ENCODE measurements at places on chromosomes 12 and 14. TPM values are rescaled to one million over a fixed set of nuclear protein-coding genes. Genes with fewer than 3 reads are reported as not detected.
A peak's percentile ranks its signal among the peaks of the same experiment; 100 is the strongest.

DNA sequence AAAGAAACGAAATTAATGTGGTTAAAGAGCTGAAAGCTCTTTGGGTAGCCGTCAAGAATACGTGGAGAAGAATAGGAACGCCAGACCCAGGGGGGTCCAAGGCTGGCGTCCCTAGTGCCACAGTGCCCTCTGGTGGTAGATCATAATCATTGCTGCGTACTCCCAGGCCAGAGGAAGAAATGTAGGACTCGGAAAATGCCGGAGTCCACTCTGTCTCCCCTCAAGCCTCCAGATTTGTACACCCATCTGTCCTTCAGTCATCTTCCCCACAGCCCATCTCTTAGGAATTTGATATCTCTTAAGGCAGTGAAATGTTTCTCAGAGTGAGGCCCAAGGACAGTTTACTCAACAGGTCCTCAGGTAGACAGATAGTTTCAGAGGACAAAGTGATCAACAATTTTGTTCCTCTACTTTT lies 25.4 kb upstream of the PLEKHG6 start:
- no peaks in the 10 kb centered on the region for H3K36me3 ChIP-seq
- no peak overlapping the region for H3K27ac ChIP-seq
- H3K4me1 ChIP-seq, result peaks cover 18% of the 10 kb centered on the region
- peak; percentile 76 for DNase-seq
- no peak overlapping the region for H3K4me3 ChIP-seq
- no peaks in the 10 kb centered on the region for H3K27me3 ChIP-seq

GRCh38 chr12:112869778-112870177 lies 37.0 kb upstream of the OAS1 start:
- H3K4me1 ChIP-seq, result no peaks in the 10 kb centered on the region
- no peak overlapping the region for H3K4me3 ChIP-seq
- no peak for DNase-seq
- no peaks in the 10 kb centered on the region for H3K27me3 ChIP-seq
- H3K36me3 ChIP-seq, result no peaks in the 10 kb centered on the region

DNA sequence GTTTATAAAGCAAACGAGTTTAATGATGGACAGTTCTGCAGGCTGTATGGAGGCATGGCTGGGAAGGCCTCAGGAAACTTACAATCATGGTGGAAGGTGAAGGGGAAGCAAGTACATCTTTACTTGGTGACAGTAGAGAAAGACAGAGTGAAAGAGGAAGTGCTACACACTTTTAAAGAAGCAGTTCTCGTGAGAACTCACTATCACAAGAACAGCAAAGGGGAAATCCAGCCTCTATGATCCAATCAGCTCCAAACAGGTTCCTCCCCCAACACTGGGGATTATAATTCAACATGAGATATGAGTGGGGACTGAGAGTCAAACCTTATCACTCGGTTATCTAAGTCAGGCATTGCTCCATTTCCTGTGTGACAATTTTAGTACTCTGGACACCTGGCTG lies 189.9 kb upstream of the CNTN1 start:
- H3K36me3 ChIP-seq, result no peaks in the 10 kb centered on the region
- no peaks in the 10 kb centered on the region for H3K27me3 ChIP-seq
- no peak overlapping the region for H3K4me3 ChIP-seq
- no peaks in the 10 kb centered on the region for H3K4me1 ChIP-seq
- H3K27ac ChIP-seq, result no peak overlapping the region

DNA sequence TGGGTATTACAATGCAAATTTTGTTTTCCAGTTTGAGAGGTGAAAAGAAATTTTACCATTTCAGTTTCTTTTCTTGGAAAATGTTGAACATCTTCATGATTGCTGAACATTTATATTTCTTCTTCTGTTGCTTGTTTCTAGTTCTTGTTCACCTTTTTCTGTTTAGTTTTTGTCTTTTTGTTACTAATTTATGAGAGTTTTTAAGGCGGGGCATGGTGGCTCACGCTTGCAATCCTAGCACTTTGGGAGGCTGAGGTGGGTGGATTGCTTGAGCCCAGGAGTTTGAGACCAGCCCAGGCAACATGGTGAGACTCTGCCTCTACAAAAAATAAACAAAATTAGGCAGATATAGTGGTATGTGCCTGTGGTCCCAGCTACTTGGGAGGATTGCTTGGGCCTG lies 10.7 kb downstream of the KIF5A start:
- no peak overlapping the region for H3K4me3 ChIP-seq
- no peaks in the 10 kb centered on the region for H3K4me1 ChIP-seq
- peaks cover 11% of the 10 kb centered on the region for H3K27me3 ChIP-seq
- H3K27ac ChIP-seq, result no peak overlapping the region

DNA sequence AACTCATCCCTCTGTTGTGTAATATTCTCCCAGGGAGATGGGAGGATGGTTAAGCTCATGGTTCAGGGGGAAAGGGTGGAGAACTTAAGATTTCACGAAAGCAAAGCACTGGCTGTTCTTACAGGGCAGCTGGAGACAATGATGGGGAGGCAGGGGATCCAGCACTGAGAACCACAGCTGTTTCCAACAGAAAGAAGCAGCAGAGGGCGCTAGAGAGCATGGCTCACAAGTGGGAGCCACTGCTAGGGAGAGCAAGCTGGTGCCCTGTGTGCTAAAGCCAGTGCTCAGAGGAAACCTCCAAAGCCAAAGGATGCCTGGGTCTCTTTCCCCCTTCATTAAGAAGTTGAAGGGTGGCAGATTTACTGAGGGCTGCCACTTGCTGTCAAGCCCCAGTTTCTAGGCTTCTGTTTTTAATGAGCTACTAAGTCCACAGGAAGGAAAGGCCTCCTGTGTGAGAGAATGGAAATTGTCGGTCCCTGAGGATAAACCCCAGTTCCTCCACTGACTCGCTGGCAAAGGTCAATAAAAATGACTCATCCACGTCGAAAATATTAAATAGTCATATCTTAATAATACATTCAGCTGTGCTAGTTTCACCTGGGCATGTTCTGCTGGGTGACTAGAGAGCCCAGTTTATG lies 199.7 kb downstream of the ANO2 start:
- H3K36me3 ChIP-seq, result no peaks in the 10 kb centered on the region
- H3K27ac ChIP-seq, result no peak overlapping the region
- peak; percentile 58 for DNase-seq
- H3K4me1 ChIP-seq, result no peaks in the 10 kb centered on the region
- H3K4me3 ChIP-seq, result no peak overlapping the region

GRCh38 chr12:111426344-111427185 lies 20.8 kb downstream of the SH2B3 start:
- H3K4me1 ChIP-seq, result peaks cover 14% of the 10 kb centered on the region
- H3K4me3 ChIP-seq, result no peak overlapping the region

DNA sequence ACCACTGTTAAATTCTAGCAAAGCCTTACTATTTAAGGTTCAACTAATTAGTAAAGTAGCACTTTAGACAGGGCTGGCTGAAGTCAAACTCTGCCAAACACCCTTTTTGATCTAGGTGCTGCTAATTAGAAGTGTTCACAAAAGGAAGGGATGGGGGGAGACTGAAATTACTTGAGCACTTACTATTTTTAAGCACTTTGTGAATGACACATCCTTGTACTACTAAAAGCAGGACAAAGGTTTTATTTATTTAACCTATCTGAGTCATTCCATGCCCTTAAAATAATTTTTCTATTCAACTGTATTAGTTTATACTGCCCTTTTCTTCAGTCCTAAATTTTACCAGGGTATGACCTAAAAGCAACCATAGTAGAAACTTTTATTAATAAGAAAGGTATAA lies 20.1 kb downstream of the MBIP start:
- H3K27ac ChIP-seq, result no peak overlapping the region
- H3K4me3 ChIP-seq, result no peak overlapping the region
- no peaks in the 10 kb centered on the region for H3K27me3 ChIP-seq
- H3K36me3 ChIP-seq, result peaks cover 19% of the 10 kb centered on the region

GRCh38 chr12:92059960-92060359 lies 85.7 kb downstream of the BTG1 start:
- no peaks in the 10 kb centered on the region for H3K36me3 ChIP-seq
- H3K27me3 ChIP-seq, result no peaks in the 10 kb centered on the region
- DNase-seq, result peak; percentile 82

DNA sequence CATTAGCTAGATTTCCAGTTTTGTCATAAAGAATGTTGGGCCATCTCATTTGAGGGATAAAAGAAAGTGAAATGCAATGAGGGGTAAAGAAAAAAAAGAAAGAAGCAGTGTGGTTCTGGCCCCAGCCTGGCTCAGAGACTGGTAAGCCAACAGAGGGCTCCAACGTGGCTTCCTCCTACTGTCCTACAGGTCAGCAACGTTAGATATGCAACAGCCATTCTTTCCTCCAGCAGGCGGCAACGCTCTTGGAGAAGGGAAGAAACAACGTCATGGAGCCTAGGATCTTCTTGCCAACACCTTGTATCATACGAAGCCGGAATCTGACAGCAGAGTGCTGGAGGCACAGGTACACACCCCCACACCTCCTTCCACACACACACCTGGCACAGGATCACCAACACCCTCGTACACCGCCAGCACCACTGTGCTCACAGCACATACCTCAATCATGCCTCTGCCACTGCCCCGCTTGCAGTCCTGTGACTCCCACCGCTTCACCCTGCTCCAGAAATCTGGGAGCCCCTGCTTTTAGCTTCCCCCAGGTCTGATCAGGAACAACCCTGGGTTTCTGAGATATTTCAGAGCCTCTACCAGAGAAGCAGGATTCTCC lies 102.8 kb downstream of the RPAP3 start:
- DNase-seq, result no peak
- no peak overlapping the region for H3K27ac ChIP-seq
- no peaks in the 10 kb centered on the region for H3K4me1 ChIP-seq
- no peaks in the 10 kb centered on the region for H3K36me3 ChIP-seq
- H3K4me3 ChIP-seq, result no peak overlapping the region
- H3K27me3 ChIP-seq, result no peaks in the 10 kb centered on the region

DNA sequence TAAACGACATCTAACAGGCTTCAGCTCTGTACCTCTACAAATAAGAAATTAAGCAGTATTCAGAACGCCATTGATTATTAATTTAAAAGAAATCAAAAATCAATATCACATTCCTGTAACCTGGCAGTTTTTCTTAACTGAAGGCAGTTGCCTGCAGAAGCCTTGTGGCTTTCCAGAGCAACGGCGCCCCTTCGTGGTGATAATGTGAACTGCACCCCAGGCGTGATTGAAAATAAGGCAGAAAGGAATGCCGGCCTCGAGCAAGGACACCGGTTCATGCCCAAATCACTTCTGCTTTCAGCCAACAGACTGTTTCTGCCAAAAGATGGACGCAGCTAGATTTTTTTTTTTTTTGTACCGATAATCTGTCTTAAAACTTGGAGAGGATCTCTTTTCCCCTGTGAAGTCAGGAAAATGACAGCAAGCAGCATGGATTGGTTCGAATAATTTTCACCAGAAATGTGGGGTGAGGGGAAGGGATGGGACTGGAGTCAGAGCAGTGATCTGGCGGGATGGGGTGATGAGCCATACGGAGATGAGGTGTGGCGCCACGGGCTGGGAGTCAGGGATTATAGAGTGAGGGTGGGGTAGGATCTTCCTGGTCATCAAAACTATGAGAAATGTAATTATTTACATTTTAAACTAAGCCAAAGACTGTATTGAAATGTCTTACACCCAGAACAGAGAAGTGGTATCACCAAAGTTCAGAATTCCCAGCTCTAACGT lies 473.0 kb downstream of the DPF3 start:
- DNase-seq, result peak; percentile 49
- no peak overlapping the region for H3K4me3 ChIP-seq
- H3K27ac ChIP-seq, result no peak overlapping the region
- no peaks in the 10 kb centered on the region for H3K36me3 ChIP-seq
- H3K4me1 ChIP-seq, result no peaks in the 10 kb centered on the region

- H3K4me3 ChIP-seq, result no peak overlapping the region
- no peaks in the 10 kb centered on the region for H3K4me1 ChIP-seq
- H3K36me3 ChIP-seq, result no peaks in the 10 kb centered on the region
- peak; percentile 36 for DNase-seq
- H3K27me3 ChIP-seq, result no peaks in the 10 kb centered on the region
Observed at GRCh38 chr14:38964630-38965029, 138.4 kb downstream of the SEC23A start.

DNA sequence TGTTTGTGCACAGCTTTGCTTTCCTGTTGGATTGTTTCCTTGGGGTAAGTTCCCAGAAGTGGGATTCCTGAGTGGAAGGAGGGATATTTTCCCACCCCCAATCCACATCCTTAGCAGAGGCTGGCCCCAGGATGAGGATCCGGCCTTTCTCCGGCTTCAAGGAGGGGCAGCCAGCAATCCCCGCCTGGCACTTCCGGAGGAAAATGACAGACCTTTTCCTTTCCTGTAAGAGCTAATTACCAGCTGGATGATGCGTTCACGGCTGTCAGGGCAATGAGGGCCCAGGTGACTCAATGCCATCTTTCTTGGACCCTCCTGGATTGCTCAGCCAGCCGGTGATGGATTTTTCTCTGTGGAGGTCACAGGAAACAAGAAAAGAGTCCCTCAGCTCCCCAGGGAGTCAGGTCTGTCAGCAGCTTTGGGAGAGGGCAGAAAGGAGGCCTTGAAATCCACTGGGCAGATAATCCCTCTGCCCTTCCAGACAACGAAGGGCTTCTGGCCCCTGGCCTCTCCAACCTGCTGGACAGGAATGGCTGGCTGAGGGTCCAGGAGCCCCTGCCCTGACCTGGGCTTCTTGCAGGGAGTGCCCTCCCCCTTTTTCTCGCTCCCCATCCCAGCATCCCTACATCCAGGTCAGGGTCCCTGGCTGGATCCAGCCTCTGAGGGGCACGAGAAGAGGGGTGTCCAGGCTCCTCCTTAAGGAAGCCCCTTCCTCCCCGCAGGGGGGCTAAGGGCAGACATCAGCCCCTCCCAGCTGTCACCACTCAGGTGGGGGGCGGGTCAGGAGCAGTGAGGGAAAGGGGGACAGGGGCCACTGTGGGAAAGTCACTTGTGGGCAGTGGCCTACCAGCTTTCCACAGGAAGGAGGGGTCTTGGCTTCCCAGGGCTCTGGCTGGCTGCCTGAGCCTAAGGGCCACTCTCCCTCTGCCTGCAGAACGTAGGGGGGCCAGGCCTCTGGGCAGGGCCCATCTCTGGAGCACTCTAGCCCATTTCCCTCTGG lies 16.1 kb upstream of the CCDC85C start:
- no peak overlapping the region for H3K4me3 ChIP-seq
- H3K4me1 ChIP-seq, result peaks cover 20% of the 10 kb centered on the region
- H3K36me3 ChIP-seq, result no peaks in the 10 kb centered on the region
- no peak overlapping the region for H3K27ac ChIP-seq
- H3K27me3 ChIP-seq, result no peaks in the 10 kb centered on the region
- peak; percentile 45 for DNase-seq

The IRAK3 gene
- total RNA-seq, result 0.72 TPM

The TEX22 gene
- under 0.01 TPM for total RNA-seq

The VEZT gene
- total RNA-seq, result 90.2 TPM

The IL31 gene
- not detected for total RNA-seq

The DPY19L2 gene
- total RNA-seq, result 0.90 TPM

Measured in IMR-90 (cell line).